ENCODE measurements at places on chromosomes 5 and 9. TPM values are rescaled to one million over a fixed set of nuclear protein-coding genes. Genes with fewer than 3 reads are reported as not detected.

The TMEM232 gene
- 4.1 TPM for total RNA-seq

The FAM221B gene
- total RNA-seq, result not detected

The CKMT2 gene
- 61.7 TPM for total RNA-seq

The HNRNPH1 gene
- total RNA-seq, result 466 TPM

The UBE2QL1 gene
- total RNA-seq, result 1.6 TPM

The SLC4A9 gene
- total RNA-seq, result 0.86 TPM

The CCDC183 gene
- 2.3 TPM for total RNA-seq

The KCNIP1 gene
- 1.5 TPM for total RNA-seq

The MAMDC2 gene
- total RNA-seq, result 38.9 TPM

The TLX3 gene
- total RNA-seq, result not detected

The MPDZ gene
- 28.8 TPM for total RNA-seq

The SPINK13 gene
- total RNA-seq, result not detected

The UGCG gene
- 44.6 TPM for total RNA-seq

The PCA3 gene
- total RNA-seq, result not detected

DNA sequence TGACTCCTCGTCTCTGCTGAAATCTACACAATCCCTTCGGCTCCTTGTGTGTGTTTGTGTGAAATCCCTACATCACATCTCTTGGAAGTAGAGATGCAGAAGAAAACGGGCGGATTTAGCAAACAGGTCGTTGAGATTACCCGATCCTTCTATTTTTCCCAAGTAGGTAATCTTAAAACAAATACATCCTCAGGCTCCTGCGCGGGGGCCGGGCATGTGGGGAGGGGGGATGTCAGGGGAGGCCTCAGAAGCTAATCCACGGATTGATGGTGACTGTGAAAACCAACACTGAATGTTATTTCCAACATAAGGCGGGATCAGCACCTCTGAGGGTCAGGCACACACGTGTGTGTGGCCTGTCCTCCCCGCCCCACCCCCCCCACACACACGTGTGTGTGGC is 137.8 kb downstream of the ROR2 start:
- DNase-seq, result no peak

DNA sequence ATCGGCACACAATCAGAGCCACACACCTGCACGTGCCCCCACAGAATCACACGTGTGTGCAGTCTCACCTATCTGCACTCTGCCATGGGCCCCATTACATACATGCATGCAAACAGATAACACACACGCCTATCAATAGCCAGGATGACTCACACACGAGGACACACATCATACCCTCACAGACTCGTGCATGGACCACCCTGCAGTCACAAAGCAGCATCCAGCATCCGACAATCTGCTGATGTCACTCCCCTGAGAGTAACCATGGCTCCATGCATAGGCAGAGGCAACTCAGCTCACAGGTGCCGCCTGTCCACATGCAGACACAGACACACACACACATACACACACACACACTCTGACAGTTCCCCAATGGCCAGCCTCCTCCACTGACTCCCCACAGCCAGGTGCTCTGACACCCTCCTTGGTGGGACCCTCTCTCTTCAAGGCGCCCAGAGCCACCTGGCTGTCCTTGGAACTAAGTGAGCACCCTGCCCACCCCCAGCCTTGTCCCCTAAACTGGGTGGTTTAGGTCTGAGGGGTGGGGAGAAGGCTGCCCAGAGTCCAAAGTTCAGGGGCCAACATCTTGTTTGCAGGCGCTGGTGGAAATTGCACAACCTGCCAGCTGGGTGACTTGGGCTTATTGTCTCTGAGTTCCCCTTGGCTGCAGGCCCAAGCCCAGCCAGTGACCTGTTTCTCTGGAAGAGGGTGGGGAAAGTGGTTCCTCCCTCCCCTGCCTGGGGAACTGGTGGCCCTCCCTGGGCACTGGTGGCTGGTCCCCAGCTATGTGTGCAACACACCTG is 34.6 kb upstream of the NEK6 start:
- DNase-seq, result peak; percentile 95

- peak; percentile 73 for DNase-seq
These were observed 60.6 kb downstream of the IL6ST start for GRCh38 chr5:55934115-55934613.

- DNase-seq, result no peak
These were observed 10.5 kb upstream of the TAL2 start for GRCh38 chr9:105651806-105652205.

- peak; percentile 14 for DNase-seq
These were observed 5.6 kb upstream of the PURA start for GRCh38 chr5:140108093-140109017.

- no peak for DNase-seq
These were observed 19.6 kb downstream of the ZNF608 start for GRCh38 chr5:124726631-124727362.

- DNase-seq, result no peak
These were observed 521 bp upstream of the PTGS1 start for GRCh38 chr9:122370303-122370702.

DNA sequence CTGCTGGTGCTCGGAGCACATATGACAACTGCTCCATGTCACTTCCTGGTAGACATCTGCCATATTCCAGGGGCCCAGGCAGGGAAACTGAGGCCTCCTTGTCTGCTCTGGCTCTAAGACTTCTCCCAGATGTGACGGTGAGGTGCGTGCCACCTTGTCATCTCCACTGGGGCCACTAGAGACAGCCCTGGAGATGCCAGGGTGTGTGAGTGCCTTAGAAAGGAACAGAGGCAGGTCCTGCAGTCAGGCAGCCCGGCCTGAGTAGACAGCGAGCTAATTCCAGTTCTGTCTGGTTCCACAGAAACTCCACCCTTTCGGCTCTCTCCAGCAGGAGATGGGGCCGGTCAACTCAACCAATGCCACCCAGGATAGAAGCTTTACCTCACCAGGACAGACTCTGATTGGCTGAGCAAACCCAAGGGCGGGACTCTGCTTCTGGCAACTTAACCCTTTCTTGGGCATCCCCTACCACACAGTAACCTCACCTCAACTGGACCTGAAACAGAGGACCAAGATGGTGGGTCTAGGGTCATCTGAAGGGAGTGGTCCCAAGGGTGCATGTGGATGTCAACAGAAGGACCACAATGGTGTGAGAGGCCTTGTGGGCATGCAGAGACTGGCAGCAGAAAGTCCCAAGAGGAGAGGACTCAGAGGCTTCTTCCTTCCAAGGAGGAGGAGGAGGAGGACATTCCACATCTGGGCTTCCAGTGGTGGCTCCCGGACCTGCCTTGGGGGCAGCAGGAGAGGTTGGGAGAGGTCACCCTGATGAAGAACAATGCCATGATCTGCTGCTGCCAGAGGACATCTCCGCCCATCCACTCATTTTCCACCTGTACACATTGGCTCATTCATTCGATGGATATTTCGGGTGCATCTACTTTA is 77.7 kb downstream of the RGS3 start:
- peak; percentile 82 for DNase-seq

GRCh38 chr5:59943452-59944113 is 50.1 kb upstream of the PDE4D start:
- DNase-seq, result no peak

- DNase-seq, result no peak
These were observed 289.1 kb downstream of the EBF1 start for GRCh38 chr5:158810615-158811014.

GRCh38 chr5:139091439-139092156 is 106.6 kb downstream of the SIL1 start:
- no peak for DNase-seq

DNA sequence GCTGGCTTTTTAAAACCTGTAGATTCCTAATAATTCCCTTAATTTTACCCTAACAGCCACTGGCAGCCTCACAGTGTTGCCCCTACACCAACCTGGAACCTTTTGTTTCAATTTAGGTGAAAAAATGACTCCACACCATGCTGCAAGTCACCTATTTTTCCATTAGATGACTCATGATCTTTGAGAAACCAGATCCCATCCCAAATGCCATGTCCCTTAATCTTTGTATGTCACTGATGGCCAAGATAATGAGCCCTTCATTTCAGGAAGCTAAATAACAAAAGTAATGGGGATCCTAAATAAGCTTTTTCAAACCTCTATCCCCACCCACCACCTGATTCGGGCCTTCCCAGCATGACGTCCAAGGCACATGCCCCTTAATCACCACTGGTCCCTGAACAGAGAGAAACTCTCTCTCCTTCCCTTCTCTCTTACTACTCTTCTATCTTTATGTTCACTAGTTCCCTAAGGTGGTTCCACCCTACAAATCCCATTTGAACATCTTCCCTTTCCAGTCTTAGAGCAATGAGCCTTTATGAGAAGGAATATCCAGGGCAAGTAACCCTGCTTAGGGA is 33.6 kb downstream of the ZNF608 start:
- DNase-seq, result no peak

GRCh38 chr5:105430516-105430915 is 1867.9 kb upstream of the NUDT12 start:
- no peak for DNase-seq

DNA sequence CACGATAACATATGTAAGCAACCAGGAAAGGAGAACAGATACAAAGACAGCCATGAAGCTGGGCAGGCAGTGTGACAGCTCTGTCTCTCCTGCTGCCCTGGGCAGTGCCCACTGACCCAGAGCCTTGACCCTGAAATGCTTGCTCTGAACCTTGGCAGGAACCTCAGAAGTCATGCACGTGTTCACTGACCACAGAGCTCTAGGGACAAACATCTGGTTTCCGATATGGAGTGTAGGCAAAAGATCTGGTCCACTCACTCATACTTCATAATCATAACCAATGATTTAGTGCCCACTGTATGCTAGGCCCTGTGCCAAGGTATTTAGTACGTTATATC is 102.6 kb downstream of the FSTL4 start:
- no peak for DNase-seq

GRCh38 chr5:143061161-143061945 is 291.2 kb downstream of the ARHGAP26 start:
- no peak for DNase-seq

- DNase-seq, result no peak
These were observed 6.8 kb downstream of the GZMK start for GRCh38 chr5:55030676-55031369.

GRCh38 chr5:112512901-112513300 is 93.8 kb upstream of the EPB41L4A start:
- no peak for DNase-seq

- no peak for DNase-seq
These were observed 250.1 kb downstream of the CEMIP2 start for GRCh38 chr9:71518045-71518827.

- DNase-seq, result no peak
These were observed 225.1 kb downstream of the MPDZ start for GRCh38 chr9:13054389-13054788.

DNA sequence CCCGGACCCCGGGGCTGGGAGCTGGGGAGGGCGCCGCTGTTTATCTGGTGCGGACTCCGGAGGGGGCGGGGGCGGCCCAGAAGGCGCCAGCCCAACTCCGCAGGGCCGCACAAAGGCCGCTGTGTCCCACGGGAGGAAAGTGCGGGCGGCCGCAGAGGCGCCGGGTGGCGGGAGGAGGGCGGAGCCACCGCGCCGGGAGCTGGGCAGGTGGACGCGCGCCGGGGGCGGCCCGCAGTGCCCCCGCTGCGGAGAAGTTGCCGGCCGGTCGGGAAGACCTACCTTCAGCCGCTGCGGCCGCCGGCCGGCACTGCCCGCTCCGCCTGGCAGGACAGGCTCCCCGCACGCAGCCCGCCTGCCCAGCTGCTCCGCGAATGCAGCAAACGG is 43.6 kb downstream of the NACC2 start:
- DNase-seq, result no peak

DNA sequence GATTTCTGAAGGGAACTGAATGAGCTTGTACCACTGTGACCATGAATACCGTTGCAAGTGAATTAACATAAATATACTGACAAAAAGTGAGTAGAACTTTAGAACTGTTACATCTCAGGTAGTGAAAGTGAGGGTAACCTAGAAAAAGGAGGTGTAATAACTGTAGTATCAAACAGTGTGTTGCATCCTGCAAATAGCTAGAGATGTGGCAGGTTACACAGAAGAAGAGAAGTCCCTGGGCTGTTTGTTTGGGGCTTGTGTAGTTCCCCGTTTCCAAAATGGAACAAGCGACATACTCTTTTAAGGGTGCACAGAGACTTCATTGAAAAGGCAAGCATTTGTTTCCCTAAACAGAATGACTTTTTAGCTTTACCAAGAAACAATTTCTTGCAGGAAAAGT is 214.8 kb downstream of the NR3C1 start:
- DNase-seq, result no peak

DNA sequence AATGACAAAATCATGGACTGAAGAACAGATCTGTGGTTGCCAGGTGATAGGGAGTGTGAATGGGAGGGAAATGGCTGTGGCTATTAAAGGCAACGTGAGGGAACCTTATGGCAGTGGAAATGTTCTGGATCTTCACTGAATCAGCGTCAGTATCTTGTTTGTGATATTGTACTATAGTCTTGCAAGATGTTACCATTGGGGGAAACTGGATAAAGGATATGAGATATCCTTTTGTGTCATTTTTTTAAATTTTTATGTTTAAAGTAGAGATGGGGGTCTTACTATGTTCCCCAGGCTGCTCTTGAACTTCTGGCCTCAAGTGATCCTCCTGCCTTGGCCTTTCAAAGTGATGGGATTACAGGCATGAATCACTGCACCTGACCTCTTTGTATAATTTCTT is 95.5 kb downstream of the RPS23 start:
- no peak for DNase-seq

DNA sequence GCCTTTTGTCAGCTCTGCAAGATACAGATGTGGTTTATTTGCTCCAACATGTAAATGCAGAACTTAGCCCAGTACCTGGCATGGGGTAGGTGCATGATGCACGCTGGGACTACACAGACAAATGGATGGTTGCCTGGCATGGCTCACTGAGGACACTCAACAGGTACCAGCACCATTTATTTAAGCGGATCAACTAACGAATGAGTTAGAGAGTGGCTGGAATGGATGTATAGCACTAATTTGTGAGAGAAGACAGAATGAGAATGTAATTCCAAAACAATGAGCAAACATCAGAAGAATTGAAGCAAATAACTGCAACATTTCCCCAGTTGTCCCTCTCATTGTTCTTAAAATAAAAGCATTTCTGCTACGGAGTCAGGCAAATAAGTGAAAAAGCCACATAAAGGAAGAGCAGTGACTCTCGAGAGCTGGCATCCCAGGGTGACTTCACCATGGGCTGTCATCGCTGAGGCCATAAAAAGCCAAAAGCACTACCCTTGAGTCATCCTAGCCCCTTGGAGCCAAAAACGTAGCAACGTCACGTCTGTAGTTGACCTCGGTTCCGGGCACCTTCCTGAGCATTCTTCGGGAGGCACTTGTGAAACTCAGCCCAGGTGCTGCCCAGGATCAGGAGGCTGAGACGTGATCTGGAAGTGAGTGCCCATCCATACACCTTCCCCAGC is 290.3 kb downstream of the NSG2 start:
- no peak for DNase-seq
